ENCODE measurements at places on chromosomes 4 and X.

GRCh38 chr4:38330321-38330720, 333.7 kb upstream of the KLF3 start:
- DNase-seq: no peak

GRCh38 chr4:126958482-126958881, 674.3 kb upstream of the INTU start:
- DNase-seq: no peak

- no peak for DNase-seq
Observed at GRCh38 chrX:13327666-13328065, 7.8 kb upstream of the ATXN3L start.

DNA sequence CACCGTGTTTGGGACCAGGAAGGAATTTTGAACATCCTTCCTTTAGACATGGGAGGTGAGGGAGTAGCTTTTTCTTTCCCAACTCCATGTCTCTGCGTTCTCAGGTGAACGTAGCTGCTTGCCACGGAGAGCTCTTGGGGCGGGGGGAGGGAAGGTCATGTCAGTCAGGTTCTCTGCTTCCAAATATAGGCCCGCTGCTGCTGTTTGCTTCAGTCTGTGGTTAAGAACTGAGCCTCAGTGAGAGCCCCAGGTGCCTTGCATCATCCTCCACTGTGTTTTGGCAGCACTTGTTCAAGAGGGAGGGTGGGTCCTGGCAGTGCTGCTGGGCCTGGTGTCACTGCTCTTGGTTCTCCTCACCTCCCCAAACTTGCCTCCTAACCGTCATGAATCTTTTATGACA, 46.5 kb downstream of the HADH start:
- DNase-seq: no peak

GRCh38 chrX:109691277-109691676, 41.8 kb downstream of the ACSL4 start:
- DNase-seq: no peak

DNA sequence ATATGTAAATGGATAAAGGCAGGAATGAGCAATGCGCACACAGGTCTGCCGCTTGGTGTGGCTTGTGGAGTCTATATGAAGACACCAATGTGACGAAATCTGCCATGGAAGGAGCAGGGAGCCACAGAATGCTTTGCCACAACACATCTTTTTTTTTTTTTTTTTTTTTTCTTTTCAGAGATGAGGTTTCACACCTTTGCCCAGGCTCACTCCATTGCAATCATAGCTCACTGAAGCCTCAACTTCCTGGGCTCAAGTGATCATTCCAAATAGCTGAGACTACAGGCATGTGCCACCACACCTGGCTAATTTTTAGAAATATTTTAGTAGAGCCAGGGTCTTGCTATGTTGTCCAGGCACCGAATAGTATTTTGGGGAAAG, 17.4 kb upstream of the SLC34A2 start:
- DNase-seq: no peak

DNA sequence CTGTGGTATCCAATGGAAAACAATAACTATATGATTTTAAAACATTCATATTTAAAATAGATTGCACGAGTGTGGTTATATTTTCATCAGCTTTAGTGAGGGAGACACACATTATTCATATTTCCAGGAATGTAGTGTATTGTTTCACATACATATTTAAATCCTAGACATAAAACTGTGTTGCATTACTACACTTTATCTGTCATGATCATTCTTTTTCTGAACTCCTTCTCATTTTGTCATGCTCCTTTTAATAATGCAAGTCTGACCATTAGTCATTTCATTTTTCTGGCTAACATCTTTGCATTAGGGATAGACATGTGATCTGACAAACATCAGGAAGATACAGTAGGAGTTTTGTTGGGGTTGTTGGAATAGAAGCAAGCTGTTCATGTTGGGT, 1382.7 kb downstream of the PCDH7 start:
- DNase-seq: no peak

- DNase-seq: no peak
Observed at GRCh38 chr4:6965329-6965728, 55.7 kb downstream of the TBC1D14 start.

DNA sequence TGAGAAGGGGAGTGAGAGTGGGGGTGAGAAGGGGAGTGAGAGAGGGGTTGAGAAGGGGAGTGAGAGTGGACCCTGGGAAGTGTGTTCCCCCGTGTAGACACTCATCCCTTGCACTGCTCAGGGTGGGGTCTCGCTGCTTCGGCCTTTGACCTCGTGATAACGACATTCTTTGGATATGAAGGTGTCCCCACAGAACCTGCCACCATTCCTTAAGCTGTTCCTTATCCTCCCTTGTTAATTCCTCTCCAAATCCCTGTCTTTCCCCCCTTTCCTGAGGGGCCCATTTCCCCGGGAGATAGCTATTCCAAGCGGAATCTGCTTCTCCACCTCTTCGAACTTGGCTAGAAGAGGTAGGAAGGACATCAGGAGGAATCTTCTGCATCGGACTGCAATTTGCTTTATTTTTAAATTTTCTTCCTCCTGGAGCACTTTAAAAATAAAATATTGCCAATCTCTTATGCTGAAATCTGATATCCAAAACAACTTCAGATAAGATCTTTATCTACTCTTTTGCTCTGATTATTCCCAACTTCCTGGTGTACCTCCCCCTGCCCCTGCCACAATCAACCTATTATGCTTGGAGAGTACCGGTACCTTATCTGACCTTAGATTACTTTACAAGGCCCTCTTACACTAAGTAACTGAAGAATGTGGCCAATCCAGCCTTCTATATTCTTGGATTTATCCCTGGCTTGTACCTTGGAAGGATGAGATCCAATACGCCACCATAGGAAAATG, 15.6 kb downstream of the TRIML1 start:
- no peak for DNase-seq

DNA sequence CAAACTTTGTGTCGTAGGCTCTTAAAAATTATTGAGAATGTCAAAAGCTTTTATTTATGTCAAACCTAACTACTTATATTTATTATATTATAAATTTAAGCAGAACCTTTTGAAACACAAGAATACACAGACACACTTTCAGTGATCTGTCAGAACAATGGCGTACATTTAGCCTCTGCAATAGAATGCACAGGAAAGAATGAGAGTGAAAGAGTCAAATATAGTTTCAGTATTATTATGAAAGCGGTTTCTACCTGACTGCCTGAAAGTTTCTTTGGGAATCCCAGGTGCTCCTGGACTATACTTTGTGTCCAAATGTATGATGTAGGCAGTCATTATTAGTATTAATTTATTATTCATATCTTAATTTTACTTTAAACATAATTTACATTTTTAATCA, 872.0 kb upstream of the AGA start:
- DNase-seq: no peak

GRCh38 chr4:7631288-7632014, 196.7 kb upstream of the PSAPL1 start:
- DNase-seq: no peak
